ENCODE measurements at places on chromosomes 5 and 9. TPM values are rescaled to one million over a fixed set of nuclear protein-coding genes. Genes with fewer than 3 reads are reported as not detected.

SIT1 gene
- 155 TPM for total RNA-seq

EIF4E1B gene
- total RNA-seq, result not detected

PKD2L2 gene
- 0.38 TPM for total RNA-seq

- H3K27ac ChIP-seq, result peak overlapping the region; percentile 52
- H3K4me3 ChIP-seq, result no peak overlapping the region
- DNase-seq, result peak; percentile 55
- peaks cover 2% of the 10 kb centered on the region for H3K36me3 ChIP-seq
Observed at GRCh38 chr9:37531699-37532098, 44.5 kb downstream of the FBXO10 start.

GRCh38 chr5:90983148-90983547 lies 400.0 kb downstream of the ARRDC3 start:
- H3K27ac ChIP-seq, result no peak overlapping the region
- no peaks in the 10 kb centered on the region for H3K36me3 ChIP-seq
- H3K27me3 ChIP-seq, result peaks cover 5% of the 10 kb centered on the region
- H3K4me1 ChIP-seq, result no peaks in the 10 kb centered on the region
